Stimulated activated CD8-positive, alpha-beta memory T cell treated with anti-CD3 and anti-CD28 coated beads, Interleukin-4, amount 100 ng/mL, for 1 hour (primary cell): ENCODE measurements at places on chromosomes 12 and 14.
A peak's percentile ranks its signal among the peaks of the same experiment; 100 is the strongest.

GRCh38 chr12:22238211-22238610 lies 96.3 kb downstream of the ST8SIA1 start:
- DNase-seq = no peak

DNA sequence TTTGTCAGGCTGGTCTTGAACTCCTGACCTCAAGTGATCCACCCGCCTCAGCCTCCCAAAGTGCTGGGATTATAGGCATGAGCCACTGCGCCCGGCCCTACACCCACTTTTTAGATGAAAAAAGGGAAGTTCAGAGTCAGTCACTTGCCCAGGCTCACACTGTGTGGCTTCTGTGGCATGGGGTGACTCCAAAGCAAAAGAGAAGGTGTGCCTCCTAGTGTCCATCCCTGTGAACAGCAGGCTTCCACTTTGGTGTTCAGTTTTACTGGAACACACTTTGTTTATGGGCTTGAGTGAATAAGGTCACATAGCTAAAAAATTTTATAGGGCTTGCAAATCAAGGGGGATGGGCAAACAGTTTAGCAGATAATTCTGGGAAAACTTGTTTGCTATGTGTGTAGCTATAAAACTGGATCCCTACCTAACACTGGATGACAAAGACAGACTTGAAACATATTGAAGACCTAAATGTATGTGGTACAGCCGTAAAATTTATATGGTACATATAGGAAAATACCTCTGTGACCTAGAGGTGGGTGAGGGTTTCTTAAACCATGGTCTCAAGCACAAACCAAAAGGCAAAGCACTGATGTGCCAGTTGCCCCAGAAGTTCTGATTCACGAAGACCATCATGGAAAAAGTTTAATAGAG lies 54.9 kb downstream of the EID3 start:
- peak; percentile 31 for DNase-seq

DNA sequence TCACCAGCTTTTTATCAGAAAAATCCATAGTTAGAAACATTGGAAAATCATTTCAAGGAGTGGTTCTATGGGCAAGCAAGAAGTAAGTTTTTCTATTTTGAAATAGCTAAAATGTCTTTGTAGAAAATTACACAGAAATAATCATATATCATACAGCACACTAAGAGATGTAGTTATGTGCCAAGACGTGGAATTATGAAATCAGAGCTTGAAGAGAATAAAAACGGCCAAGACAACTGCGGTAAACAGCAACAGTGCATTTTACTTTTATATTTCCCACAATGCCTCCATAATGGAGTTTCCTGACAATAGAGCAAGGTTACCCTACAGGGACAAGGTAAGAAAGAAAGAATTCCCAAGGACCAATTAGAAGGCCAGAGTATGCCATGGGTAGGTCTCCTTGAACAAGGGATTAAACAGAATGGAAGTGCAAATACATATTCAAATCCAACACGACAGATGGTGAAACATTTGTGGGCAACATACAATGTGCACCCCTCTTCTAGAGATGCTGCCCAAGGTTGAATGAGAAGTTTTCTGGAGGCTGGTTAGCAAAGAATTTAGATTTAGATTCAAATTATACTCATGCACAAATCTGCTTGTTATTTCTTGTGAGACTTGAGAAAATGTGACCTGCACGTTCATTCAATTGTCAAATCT lies 76.1 kb upstream of the BTG1 start:
- DNase-seq = no peak

DNA sequence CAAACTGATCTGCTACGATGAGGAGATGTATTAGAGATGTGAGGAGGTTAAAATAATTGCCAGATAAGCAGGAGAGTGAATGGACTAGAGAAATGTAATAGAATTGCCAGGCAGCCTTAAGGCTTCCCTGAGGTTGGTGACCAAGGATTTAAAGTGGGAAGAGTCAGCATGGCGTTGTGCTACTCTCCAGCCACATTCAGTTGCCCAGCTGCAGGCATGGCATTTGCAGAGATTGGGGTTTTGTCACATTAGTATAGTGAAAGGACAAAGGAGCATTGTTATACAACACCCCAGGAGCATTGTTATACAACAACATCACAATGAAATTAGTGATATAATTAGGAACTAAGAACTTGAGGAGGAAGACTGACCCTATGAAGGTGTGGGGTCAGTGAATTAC lies 31.7 kb downstream of the MARK3 start:
- no peak for DNase-seq

- no peak for DNase-seq
Measured at GRCh38 chr12:92601680-92602079, 101.1 kb upstream of the PLEKHG7 start.

GRCh38 chr12:92382383-92382878 lies 236.8 kb upstream of the BTG1 start:
- no peak for DNase-seq

- DNase-seq = no peak
Measured at GRCh38 chr12:90945070-90945649, 9.8 kb downstream of the CCER1 start.

DNA sequence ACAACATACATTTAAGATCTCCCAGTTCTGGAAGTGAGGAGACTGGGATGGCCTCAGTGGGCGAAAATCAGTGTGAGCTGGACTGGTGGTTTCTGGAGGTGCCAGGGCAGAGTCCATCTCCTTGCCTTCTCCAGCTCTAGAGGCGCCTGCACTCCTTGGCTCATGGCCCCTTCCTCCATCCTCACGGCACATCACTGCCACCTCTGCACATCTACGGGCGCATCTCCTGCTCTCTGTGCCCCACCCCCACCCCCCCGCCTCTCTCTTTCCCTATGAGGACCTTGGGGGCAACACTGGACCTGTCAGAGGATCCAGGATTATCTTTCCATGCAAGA lies 62.8 kb upstream of the DIO3 start:
- no peak for DNase-seq

- no peak for DNase-seq
Measured at GRCh38 chr12:3432868-3433267, 58.1 kb upstream of the PRMT8 start.

DNA sequence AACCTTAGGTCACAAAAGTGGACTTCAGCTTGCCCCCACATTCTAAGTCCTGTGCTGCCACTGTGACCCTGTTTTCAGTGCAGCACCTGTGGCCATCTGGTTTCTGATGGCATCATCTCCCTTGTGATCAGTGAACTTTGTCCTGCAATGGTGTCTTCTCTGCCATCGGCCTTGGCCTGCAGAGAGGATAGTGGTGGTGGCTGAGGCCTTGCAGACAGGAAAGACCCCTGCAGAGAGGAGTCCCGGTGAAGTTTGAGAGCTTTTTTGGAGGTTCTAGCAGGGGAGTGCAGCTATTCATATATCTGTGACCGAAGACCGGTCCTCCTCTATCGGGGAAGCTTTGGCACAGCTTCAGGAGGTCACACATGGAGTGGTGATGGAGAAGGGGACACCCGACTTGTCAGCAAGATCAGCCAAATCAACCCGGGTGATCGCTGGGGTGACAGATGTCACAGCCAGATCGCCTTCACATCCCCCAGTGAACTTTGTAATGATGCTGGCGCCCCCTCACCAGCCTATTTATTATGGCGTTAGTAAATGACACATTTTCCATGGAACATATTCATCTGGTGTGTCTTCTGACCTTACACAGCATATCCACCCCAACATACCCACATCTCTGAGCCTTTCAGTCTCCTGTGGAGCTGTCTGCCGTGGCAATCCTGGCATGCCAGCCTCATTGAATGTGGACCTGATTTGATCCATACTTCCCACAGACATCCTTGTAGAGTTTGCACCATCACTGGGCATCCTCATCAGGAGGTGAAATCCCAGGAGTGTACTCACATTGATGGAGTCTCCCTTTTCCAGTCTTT lies 136.1 kb downstream of the PAPOLA start:
- DNase-seq = no peak

- DNase-seq = no peak
Measured at GRCh38 chr14:34069854-34070582, 119.1 kb upstream of the EGLN3 start.

- DNase-seq = no peak
Measured at GRCh38 chr12:124639122-124639806, 71.9 kb upstream of the NCOR2 start.

GRCh38 chr14:37594238-37594970 lies 645 bp downstream of the FOXA1 start:
- DNase-seq = no peak

DNA sequence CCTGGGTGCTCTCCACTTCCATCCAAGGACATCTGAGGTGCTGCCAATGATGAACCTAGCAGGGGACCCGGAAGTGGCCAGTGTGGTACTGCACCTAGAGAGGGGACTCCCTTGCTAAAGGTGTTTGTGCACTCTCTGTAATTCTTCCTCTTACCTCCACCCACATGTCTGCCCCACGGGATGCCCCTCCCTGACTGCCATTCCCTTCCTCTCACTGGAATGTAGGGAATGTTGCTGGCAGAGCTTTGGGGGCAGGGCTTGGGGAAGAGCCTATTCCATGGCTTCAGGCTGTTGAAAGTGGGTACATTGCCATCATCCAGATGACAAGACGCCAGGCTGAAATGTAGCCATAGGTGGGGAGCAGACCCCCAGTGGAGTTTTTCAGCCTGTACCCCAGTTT lies 153.2 kb downstream of the SMOC1 start:
- no peak for DNase-seq

GRCh38 chr14:23306412-23307145 lies at the start of gene BCL2L2:
Gene BCL2L2 (plus strand): TSS chr14:23306833. CDS start chr14:23307768, 935 bp downstream.
- no peak for DNase-seq

GRCh38 chr12:126681676-126682075 lies 1585.3 kb upstream of the TMEM132C start:
- DNase-seq = no peak

DNA sequence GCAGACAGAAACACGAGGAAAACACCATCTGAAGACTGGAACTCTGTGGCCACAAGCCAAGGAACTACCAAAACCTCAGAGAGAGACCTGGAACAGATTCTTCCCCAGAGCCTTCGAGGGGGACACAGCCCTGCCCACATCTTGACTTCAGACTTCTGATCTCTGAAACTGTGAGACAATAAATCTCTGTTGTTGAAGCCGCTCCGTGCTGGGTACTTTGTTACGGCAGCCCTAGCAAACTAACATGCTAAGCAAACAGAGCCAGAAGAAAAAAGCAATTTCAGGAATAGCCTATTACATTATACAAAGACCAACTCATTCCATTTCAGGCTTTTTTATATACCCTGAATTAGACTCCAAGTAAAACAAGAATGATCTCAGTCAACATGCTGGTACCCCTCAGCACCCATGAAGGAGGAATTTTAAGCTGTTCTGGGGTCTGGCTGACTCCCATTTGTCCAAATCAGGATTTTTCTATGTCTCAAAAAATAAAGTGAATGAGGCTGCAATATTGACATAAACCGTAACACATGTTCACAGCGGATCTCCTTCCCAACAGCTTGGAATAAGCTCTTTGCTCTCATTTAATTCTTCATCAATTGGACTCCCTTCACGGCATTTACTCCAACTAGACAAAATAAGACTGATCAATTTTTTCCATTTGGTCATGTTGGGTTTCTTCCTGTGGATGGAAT lies 190.1 kb downstream of the FOXN3 start:
- no peak for DNase-seq

- no peak for DNase-seq
Measured at GRCh38 chr12:93183940-93184671, 193.6 kb upstream of the NUDT4 start.

- no peak for DNase-seq
Measured at GRCh38 chr14:94303111-94303510, 10.0 kb upstream of the SERPINA10 start.

DNA sequence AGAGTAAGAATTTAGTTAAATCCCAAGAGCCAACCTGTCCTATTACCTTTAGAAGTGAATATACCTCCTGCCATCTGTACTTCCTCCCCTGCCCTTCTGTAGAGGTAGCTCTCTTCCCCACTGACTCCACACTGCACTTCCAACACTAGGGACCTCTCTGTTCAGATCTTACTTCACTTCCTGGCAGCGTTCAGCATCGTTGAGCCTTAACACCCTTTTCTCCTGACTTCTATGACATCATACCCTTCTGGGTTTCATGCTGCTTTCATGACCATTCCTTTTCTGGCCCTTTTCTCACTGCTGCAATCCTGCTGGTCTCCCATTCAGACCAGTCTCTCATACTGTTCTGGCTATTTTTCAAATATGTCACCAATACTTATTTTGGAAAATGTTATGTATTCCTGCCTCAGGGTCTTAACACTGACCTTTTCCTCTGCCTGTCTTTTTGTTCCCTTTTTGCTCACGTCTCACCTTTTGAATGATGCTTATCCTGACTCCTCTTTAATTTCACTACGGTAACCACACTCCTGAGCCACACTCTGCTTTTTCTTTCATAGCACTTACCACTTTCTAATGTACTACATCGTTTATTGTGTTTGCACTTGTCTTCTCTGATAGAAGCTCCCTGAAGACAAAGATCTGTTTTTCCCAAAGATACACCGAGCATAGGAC lies 67.6 kb downstream of the PLEKHA5 start:
- DNase-seq = no peak

DNA sequence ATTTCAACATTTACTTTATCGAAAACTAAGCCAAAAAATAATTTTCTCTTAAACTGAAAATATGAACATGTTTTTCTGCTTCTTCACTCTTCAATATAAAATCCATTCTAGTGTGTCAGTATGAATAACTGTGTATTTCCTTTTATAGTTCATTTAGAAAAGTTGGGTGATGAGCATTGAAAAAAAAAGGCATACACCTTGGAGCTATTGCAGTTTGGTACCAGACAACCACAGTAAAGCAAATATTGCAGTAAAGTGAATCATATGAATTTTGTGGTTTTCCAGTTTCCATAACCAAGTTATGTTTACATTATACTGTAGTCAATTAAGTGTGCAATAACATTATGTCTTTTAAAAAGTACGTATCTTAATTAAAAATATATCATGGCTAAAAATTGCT lies 195.0 kb upstream of the FOXG1 start:
- no peak for DNase-seq

GRCh38 chr14:23562822-23563472 lies 4.6 kb downstream of the AP1G2 start:
- no peak for DNase-seq

DNA sequence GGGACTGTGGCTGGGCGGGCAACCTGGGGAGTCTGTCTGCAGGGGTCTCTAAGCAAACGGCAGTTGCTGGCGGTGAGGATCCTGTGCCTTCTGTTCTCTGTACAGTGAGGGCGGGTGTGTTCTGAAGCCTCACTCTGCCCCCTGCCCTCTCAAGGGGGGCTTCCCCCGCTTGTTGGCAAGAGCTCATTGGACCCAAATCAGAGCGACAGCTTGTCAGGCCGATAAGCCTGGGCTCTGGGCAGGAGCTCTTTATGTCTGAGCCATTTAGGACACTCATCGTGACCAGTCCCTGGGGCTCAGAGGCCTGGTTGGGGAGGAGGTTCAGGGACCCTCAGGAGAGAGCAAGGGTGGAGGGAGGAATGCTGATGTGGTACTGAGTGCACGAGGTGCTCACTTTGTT lies 136.0 kb downstream of the TSPAN9 start:
- no peak for DNase-seq

DNA sequence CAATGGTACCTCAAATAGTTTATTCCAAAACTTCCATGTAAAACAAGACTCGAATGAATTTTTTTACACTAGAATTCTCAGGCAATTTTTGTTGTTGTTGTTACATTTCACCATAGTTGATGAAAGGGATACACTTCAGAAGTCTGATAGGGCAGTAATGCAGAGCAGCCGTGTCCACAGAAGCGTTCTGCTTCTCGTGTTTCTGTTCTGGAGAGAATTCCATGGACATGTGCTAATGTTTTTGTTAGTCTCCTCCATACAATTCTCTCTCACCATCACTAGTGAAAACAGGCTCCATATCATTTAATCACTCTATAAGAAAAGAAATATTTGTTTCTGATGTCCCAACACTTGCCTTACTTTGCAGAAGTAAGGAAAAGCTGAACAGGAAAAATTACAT lies 606.1 kb downstream of the SLC16A7 start:
- no peak for DNase-seq
